ENCODE measurements at places on chromosomes 3 and 15.

DNA sequence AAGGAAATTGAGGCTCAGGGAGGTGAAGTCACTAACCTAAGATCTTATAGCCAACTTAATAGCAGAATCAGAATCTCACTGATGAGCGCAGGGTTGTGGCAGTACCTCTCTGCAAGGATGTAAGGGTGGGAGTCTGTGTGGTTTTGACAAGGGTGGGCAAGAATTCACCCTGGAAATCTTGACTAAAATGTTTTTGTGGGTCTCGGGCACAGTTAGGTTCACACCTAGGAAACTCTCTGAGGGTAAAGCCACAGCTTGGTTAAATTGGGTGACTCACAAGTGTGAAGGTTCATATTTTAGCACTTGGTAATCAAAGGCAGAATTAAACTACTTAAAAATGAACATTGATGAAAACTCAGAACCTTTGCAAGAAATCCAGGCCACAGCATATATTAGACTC lies 178.2 kb upstream of the EOMES start:
- no peak for DNase-seq

GRCh38 chr3:191141728-191142127 lies 57.3 kb upstream of the OSTN start:
- no peak for DNase-seq

- DNase-seq, result no peak
These were observed 76.2 kb upstream of the TMEM108 start for GRCh38 chr3:132961991-132962390.

DNA sequence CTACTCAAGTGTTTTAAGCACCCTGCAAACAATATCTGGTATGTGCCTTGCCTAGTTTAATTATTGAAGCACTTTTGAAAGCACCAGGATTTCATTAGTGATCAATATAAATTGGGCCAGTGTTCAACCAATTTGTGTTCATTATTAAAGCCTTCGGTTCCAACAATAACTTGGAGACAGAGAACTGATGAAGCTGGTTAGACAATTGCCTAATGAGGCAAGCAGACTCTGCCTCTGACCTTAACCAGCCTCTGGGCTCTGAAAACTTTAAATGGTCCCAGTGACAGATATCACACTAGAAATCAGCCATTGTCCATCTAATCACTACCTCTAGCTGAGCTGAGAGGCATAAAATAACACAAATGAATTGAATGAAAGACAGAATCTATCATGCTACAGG lies 139.9 kb upstream of the CNTN6 start:
- DNase-seq, result no peak

GRCh38 chr3:126704494-126705214 lies 614 bp downstream of the CHCHD6 start:
- DNase-seq, result no peak

GRCh38 chr3:53823026-53823955 lies 22.9 kb downstream of the CHDH start:
- DNase-seq, result no peak

GRCh38 chr3:64355401-64355807 lies 130.1 kb upstream of the PRICKLE2 start:
- DNase-seq, result no peak

DNA sequence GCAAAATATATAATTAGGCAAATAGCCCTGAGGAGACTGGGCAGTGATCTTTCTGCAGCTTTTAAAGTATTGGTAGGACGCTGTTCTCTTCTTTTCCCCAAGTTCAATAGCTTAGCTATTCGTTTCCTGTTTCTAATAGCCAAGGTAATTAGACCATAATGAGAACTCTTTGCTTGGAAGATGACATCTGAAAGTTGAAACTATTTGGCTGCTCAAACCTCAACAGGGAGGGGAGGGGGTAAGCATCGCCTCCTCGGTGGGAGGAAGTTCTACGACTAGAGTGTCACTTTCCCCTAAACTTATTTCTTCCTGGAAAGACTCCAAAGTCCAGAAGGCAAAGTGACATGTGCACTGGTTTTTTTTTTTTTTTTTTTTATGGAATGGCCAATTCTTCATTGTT lies 22.8 kb upstream of the ALDH1A3 start:
- no peak for DNase-seq

GRCh38 chr3:197014942-197015575 lies 14.6 kb downstream of the MELTF start:
- no peak for DNase-seq

DNA sequence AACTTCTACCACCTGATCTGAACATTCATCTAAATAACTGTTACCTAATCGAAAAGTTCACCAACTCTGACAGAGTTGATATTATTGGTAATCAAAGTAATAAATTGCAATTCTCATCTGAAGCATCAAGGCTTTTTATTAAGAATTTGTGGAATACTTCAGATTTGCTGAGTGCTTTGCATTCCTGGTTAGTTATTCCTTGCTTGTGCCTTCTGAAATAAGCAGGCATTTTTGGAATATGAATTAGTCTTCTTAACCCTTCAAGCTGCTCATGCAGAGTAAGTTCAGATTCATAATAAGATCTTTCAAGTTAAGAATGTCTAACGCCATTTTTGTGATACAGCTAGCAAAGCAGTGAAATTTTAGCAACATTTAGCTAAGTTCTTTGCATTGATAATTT lies 188.5 kb downstream of the ALCAM start:
- no peak for DNase-seq

GRCh38 chr15:69096196-69096595 lies 64.2 kb upstream of the GLCE start:
- DNase-seq, result peak; percentile 87

DNA sequence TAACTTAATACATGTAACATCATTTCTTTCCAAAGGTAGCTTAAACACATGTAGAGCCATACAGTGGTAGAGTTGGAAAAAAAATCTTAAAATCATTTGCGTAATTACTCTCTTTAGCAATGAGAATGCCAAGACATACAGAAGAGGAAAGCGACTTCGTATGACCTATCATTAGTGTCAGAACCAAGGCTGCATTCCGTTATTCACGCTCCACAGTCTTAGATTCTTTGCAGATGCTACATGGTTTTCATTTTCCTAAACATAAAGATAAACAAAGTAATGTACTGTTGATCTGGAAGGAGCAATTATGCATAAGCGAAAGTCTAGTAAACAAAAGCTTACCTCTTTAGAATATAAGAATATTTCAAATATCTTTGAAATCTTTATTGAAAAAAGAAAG lies 410.3 kb upstream of the TPRG1 start:
- DNase-seq, result no peak

DNA sequence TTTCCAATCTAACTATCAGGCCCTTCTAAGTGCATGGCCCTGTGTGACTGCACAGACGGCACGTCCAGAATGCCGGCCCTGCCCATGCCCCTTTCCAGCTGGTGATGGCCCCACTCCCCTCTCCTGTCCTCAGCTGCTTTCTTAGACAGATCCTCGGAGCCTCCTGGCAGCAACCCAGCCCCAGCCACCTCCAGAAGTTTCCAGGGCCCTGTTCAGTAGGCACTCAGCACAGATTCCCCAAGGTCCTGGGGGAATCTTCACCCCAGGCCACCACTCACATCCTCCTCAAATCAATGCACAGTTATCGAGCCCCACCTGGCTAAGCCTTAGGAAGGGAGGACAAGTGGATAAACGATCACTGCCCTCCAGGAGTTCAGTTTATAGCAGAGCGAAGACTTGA lies 1.4 kb upstream of the CRABP1 start:
- no peak for DNase-seq

DNA sequence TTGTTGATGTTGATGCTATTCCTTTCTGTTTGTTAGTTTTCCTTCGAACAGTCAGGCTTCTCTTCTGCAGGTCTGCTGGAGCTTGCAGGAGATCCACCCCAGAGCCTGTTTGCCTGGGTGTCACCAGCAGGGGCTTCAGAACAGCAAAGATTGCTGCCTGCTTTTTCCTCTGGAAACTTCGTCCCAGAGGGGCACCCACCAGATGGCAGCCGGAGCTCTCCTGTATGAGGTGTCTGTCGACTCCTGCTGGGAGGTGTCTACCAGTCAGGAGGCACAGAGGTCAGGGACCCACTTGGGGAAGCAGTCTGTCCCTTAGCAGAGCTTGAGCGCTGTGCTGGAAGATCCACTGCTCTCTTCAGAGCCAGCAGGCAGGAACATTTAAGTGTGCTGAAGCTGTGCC lies 303.2 kb downstream of the ZIC1 start:
- DNase-seq, result no peak

DNA sequence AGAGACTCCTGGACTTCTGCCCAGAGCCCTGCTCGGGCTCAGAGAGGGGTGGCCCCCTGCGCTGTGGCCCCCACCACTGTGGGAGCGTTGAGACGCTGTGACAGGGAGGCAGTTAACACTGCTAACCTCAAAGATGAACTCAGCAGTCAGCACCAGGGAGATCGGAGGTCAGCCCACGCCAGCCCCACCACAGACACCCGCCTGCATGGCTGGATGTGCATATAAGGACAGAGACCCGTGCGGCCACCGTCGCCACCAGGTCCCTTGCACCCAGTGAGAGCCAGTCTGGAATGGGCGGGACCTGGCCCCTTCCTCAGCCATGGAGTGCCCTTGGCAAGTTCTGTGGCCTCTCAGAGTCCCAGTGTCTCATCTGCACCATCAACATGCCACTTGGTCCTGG lies 48.5 kb upstream of the FURIN start:
- no peak for DNase-seq

GRCh38 chr3:146524961-146525360 lies 19.4 kb downstream of the PLSCR1 start:
- DNase-seq, result no peak

GRCh38 chr3:107660306-107660976 lies 137.7 kb downstream of the BBX start:
- DNase-seq, result peak; percentile 30

DNA sequence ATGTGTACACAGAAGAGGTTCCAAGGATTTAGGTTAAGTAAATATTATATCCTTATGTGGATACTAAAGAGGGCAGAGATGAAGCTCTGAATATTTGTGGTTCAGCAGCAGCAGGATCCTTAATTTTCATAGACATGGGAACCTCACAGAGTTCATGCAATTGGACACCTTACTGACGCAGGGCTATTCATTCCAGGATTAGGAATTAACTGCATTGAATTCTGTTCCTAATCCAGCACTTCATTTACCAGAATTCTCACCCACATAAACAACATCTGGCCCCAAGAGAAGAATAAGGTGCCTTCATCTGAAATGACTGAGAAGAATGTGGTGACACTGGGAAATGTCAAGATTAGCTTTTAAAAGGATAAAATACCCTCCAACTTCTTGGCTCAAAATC lies 62.4 kb downstream of the ADAMTS9 start:
- no peak for DNase-seq

DNA sequence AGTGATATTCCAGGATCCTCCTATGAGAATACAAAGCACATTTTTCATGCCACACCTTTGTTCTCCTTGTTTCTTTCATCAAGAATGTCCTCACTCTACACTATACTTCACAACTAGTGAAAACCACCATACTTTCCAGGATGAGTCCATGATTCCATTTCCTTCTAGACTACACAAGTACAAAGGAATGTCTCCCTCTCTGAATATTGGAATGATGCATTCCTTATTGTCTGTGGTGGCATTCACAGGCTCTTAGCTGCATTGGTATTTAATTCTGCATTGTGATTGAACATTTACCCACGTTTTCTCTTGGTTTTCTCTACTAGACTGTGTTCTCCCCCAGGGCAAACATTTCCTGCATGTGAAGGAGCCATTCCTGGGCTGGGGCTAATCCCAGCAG lies 217.5 kb downstream of the RAP2B start:
- DNase-seq, result no peak

DNA sequence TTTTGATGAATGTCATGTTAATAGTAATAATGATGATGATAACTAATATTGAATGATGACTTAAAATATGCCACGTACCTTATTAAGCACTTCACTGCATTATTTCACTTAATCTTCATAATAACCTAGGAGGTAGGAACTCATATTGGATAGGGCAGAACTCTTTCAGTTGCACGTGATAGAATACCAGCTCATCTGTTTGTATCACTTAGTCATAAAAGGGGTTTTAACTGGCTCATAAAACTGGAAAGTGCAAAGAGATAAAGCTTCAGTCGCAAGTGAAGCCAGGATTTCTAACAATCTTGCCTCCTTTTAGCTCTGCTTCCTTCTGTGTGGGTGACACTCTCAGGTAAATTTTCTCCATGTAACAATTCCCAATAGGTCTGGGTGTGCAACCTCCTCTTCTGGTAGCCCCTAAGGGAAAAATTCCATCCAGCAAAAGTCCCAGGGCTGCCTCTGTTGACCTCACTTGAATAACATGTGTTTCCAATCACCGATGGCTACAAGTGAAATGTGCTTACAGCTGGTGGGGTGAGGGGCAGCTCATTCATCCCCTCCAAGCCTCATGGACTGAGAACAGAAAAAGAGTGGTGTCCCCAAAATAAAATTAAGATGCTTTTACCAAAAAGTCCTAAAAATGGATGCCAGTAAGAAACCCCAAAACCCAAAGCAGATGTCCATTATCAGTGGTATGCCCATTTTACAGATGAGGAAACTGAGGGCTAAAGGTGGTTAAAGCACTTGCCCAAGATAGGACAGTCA lies 9.3 kb downstream of the GXYLT2 start:
- DNase-seq, result no peak

DNA sequence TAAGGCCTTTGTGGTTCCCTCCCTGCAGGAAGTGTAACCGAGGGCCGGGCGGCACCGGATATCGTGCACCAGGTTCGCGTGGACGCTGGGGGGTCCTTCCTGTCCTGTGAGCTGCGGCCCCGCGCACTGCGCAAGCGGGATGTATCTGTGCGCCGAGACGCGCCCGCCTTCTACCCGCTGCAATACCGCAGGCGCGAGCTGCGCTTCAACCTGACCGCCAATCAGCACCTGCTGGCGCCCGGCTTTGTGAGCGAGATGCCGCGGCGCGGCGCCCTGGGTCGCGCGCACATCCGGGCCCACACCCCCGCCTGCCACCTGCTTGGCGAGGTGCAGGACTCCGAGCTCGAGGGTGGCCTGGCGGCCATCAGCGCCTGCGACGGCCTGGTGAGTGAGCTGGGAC lies 35.9 kb downstream of the SAXO2 start:
- no peak for DNase-seq

DNA sequence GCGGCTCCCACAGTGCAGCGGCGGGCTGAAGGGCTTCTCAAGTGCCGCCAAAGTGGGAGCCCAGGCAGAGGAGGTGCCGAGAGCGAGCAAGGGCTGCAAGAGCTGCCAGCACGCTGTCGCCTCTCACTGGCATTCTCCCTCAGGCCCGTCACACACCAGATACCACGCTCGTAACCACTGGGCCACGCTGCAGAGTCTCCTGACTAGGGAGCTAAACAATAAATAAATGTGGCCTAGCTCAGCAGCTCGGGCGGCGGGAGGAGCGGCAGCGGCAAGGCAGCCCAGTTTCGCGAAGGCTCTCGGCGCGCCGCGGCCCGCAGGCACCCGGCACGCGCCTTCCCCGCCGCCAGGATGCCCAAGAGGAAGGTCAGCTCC lies 55.9 kb upstream of the FAM174B start:
- DNase-seq, result no peak

- no peak for DNase-seq
These were observed 17.5 kb downstream of the HDC start for GRCh38 chr15:50247819-50248655.

GRCh38 chr3:45499529-45499928 lies 95.0 kb upstream of the LIMD1 start:
- DNase-seq, result no peak
